Stimulated activated naive CD4-positive, alpha-beta T cell treated with Interleukin-2 at 50 U/mL for 16 hours (primary cell): ENCODE measurements at places on chromosomes 4 and X.

GRCh38 chr4:185304541-185304940 lies 91.2 kb downstream of the LRP2BP start:
- no peak for DNase-seq

DNA sequence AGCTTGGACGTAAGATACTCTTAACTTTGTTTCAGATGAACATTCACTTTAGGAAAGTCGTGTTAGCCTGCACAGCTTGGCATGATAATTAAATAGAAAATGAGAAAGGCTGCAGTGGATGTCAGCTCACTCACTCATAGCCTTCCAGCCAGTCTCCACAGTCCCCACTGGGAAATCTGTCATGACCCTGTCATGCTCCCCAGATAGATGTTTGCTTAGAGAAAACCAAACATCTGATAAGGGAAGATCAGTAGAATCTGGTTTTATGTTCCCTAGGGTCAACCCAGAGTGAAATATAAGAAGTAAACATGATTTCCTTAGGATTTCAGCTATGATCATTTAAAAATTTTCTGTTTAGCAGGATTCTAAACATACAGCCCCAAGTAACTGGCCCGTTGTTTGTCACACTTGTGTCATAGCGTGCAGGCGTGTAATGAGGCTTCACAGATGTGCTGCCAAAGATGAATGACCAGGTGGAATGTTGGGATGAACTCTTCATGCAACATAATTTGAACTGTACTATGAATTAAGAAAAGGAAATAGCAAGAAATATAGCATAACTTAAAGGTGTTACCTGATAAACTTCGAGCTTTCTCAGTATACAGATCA lies 180.1 kb downstream of the BANK1 start:
- no peak for DNase-seq

GRCh38 chr4:109319156-109319555 lies 16.7 kb upstream of the COL25A1 start:
- no peak for DNase-seq

DNA sequence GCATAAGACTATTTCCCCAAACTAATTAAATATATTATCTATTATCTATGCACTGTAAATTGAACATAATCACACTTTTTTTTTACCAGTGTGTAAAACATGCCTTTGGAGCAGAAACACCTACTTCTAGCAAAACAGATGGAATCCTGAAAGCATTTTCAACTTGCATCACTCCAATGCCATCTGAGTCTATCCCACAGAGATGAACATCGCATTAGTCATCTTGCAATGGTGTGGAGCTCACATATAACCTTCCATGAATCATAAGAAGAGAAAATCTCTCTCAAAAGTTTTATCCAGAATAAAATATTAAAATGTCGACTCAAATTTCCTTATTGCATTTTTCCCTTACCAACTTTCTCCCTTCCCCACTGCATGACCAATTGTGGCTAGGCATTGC lies 406.7 kb upstream of the ACTRT1 start:
- no peak for DNase-seq

GRCh38 chr4:8277356-8278008 lies 7.9 kb downstream of the HTRA3 start:
- DNase-seq = no peak

- DNase-seq = no peak
These were observed 68.9 kb downstream of the MAP3K15 start for GRCh38 chrX:19446397-19446796.

- no peak for DNase-seq
These were observed 68.4 kb upstream of the MID1IP1 start for GRCh38 chrX:38732866-38733265.

DNA sequence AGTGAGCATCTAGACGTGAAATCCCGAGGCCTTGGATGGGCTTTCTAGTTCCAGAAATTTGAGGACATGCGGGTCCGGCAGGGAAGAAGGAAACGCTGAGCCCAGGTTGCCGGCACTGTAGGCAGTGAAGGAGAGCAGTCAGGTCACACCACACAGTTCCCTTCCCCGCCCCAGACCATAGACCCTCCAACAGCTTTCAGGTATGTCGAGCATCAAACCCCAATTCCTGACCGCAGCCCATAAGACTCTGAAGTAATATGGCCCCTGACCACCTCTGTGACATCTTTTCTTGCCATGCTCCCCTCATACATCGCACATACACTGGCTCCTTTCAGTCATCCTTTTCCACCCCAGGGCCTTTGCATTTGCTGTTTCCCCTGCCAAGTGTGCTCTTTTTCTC lies 23.0 kb downstream of the RTL5 start:
- DNase-seq = no peak

- peak; percentile 1 for DNase-seq
These were observed 8.5 kb downstream of the OGT start for GRCh38 chrX:71541210-71542022.

GRCh38 chr4:13032936-13033335 lies 451.2 kb downstream of the RAB28 start:
- no peak for DNase-seq

DNA sequence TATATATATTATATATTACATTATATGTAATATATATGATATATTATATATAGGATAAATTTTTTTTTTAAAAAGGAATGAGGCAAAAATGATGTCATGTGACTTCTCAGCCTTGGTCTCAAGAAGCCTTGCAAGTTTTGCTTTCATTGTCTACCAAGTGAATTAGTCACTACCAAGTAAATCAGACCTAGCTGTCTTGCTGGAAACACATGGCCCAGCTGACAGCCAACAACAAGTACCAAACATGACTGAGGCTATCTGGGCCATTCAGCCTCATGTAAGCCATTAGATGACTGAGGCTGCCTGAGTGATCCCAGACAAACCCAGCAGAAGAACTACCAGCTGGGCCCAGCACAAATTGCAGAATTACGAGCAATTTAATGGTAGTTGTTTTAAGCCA lies 44.9 kb downstream of the HAND2 start:
- no peak for DNase-seq

DNA sequence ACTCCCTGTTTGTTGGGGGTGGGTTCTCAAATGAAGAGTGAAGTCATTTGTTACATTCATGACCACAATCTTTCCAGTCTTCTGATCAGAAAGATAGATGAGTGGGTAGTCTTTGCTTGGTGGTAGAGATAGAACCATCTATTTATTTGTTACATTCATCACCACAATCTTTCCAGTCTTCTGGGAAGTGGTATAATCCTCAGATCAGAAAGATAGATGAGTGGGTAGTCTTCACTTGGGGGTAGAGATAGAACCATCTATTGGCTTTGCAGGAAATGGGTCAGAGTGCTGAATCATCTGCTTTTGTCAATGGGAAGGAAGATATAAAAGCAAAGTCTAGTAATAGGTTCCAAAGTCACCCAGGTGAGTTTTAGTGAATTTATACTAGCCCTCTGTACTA lies 64.2 kb upstream of the EPGN start:
- DNase-seq = no peak

GRCh38 chrX:68997911-68998310 lies 167.3 kb downstream of the PJA1 start:
- DNase-seq = no peak

GRCh38 chr4:108094131-108094530 lies 74.6 kb downstream of the LEF1 start:
- DNase-seq = no peak

DNA sequence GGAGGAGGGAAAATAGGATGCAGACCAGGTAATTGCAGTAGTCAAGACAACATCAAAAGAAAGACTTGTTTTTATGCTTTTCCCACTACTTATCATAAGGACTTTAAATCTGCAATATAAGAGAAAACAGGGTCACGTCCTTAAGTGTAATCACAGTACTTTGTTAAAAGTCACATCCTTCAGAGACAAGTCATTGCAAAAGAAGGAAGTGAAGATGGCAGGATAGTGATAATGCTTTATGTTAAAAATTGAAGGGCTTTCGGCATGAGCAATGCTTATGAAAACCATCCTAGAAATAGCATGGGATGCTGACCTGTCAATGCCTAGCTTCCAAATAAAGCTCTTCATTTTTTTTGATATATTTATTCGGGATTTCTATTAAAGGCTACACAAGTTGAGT lies 110.2 kb upstream of the TENM3 start:
- DNase-seq = no peak

GRCh38 chr4:114879916-114880669 lies 233.3 kb downstream of the NDST4 start:
- DNase-seq = no peak

DNA sequence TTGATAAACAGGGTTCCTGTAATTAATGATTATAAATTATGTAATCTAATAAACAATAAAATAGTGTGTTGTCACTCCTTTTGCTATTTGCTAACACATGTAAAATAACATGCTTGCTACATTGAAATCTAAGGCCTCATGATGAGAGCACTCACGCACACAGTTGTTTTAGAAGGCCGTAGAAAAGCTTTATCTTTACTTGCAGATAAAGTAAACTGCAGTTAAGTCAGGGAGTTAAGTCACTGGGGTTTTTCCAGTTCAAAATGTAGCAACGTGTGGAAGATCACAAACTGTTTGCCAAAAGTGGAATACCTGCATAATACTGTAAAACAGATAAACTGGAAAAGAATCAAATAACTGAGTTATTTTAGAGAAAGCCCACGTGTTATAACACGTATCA lies 187.3 kb upstream of the PACRGL start:
- DNase-seq = no peak

- DNase-seq = no peak
These were observed 40.1 kb upstream of the KLHL34 start for GRCh38 chrX:21698272-21698671.

GRCh38 chr4:7472442-7473013 lies 37.8 kb upstream of the PSAPL1 start:
- no peak for DNase-seq

GRCh38 chr4:20493761-20494353 lies 206.4 kb upstream of the PACRGL start:
- no peak for DNase-seq

DNA sequence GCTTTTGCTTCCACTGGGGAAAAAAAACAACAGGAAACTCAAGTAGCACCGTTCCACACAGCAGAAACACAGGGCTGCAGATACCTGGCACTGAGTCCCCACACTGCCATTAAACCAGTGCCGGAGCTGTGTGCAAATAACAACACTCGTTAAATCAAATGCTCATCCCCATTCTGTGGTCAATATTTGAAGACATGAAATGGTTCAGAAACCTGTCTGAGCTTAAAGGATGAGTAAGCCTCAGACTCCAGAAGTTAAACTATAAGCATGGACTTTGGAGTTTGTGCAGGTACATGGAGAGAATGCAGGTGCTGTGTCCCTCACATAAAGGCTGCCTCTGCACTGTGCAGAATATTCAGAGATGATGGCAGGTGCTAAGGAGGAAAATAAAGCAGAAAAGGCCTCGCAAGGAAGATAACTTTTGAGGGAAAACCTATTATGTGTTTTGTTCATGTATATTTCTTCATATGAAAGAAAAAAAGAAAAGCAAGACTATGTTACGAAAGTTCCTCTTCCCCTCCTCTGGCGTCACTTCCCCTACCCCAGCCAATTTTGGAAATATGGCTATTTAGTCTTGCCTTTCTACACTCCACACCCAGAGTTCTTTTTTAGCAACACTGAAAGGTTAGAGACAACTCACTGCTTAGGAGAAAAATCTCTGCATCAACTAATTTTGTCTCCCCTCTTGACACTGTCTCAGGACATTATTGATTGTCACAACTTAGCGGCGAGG lies 4.6 kb downstream of the MPP1 start:
- no peak for DNase-seq

GRCh38 chr4:91764085-91764484 lies 539.7 kb upstream of the GRID2 start:
- no peak for DNase-seq

GRCh38 chrX:2492531-2493218 lies 8.1 kb downstream of the DHRSX start:
- no peak for DNase-seq
